ENCODE measurements at places on chromosomes 1 and 21. TPM values are rescaled to one million over a fixed set of nuclear protein-coding genes. Genes with fewer than 3 reads are reported as not detected.

KRTAP13-2 gene
- total RNA-seq, result not detected

HIVEP3 gene
- total RNA-seq, result 4.0 TPM

NCAM2 gene
- total RNA-seq, result 1.4 TPM

APOBEC4 gene
- total RNA-seq, result not detected

CATSPERE gene
- 1.9 TPM for total RNA-seq

PODN gene
- total RNA-seq, result 2.0 TPM

TFF1 gene
- not detected for total RNA-seq

SPRR2E gene
- total RNA-seq, result not detected

Measured in endothelial cell of umbilical vein (primary cell).